ENCODE measurements at places on chromosomes 4 and X.

GRCh38 chr4:123444290-123444731 is 47.7 kb downstream of the SPRY1 start:
- DNase-seq, result no peak

DNA sequence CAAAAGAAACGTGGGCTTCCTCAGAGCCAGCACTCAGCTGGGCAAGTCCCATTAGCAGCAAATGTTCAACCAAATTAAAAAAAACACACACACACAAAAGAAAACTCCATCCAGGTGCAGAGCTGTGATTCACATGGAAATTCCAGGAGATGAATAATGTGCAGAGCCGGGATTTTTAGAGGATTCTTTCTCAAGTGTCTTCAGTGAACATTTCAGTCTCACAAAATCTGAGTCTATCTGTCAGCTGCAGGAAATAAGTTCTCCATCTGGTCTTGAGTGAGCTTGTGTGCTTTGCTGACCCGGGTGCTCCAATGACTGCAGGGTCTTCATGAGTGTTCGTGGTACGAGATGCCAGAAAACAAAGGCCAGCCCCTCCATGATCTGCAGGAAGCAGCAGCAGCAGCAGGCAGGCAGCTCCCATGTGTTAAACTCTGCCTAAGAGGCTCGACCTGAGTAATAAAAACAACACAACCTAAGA is 44.3 kb downstream of the RASGEF1B start:
- DNase-seq, result no peak

DNA sequence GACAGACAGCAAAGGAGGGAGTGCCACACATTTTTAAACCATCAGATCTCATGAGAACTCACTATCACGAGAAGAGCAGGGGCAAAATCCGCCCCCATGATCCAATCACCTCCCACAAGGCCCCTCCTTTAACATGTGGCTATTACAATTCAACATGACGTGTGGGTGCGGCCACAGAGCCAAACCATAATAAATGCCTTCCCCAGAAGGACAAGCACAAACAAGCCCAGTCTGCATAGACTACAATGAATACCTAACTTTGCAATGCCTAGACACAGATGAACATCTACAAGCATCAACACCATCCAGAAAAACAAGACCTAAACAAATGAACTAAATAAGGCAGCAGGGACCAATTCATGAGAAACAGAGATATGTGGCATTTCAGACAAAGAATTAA is 12.3 kb downstream of the ETDA start:
- no peak for DNase-seq

DNA sequence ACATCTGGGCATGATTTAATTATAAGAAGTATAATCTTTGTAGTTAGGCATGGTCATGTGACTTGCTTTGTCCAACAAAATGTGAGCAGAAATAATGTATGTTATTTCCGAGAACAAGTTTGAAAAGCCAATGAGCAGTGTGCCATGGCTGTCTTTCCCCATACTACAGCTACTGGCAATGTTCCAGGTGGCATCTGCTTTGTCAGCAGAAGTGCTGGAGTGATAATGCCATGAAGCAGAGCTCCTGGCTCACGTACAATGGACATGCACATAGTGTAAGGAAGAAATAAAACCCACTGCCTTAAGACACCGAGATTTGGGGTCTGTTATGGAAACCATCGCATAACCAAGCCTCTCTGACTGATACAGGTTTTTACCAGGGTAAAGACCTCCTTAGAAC is 212.6 kb upstream of the RASGEF1B start:
- DNase-seq, result no peak

DNA sequence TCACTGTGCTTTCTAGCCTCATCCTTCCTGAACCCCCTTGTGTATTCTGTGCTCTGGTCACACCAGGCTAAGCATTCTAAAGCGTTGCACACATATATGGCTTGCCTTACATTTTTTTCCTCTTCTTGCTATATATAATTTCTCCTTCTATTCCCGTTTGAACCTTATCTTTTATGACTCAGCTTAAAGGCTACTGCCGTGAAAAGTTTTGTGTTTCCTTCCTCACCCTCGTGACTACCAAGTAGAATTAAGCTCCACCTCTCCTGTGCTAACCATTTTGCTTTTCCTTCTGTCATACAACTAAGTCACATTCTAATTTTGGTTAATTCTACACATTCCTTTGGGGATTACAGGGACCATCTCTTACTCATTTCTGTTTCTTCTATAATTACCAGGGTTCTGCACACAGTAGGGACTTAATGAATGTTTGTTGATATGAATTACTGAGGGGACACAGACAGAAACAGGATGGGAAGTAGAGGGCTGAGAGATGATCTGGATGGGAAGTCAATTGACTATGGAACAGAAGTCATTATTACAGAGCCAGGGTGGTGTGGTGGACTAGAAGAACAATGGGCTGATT is 67.1 kb downstream of the DOCK11 start:
- no peak for DNase-seq

DNA sequence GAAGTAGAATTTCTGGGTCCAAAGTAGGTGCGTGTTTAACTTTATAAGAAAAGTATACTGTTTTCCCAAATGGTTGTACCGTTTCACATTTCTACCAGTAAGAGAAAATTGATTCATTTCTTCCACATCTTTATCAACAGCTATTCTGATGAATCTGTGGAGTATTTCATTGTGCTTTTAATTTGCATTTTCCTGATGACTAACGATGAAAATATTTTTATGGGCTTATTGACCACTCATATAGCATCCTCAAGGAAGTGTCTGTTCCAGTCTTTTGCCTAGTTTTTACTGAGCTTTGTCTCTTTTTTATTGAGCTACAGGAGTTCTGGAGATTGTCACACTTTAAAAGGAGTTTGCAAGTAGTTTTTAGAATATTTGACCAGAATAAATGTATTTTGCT is 92.6 kb downstream of the ASB9 start:
- no peak for DNase-seq

GRCh38 chr4:24403265-24403664 is 181.1 kb downstream of the DHX15 start:
- no peak for DNase-seq

DNA sequence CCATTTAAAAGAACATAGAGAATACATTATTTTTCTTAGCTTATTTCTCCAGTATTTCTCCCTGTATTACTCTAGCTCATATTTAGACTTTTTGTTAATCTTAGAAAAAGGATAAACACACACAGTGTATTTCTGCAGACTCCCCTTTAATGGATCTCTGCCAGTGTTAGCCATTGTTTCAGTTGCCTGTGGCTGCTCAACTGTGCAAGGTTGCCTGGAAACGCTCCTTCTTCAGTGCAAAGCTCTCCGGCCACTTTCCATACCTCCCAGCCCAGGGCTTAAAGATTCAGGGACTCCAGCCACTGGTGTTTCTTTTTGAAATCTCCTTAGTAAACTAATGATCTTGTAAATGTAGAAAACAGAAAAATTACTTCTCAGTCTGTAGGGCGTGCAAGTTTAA is 104.9 kb downstream of the SLIT2 start:
- peak; percentile 81 for DNase-seq

- no peak for DNase-seq
These were observed 114.6 kb downstream of the UBE2K start for GRCh38 chr4:39812500-39812899.

- DNase-seq, result no peak
These were observed 11.0 kb downstream of the FAT1 start for GRCh38 chr4:186712690-186713089.

DNA sequence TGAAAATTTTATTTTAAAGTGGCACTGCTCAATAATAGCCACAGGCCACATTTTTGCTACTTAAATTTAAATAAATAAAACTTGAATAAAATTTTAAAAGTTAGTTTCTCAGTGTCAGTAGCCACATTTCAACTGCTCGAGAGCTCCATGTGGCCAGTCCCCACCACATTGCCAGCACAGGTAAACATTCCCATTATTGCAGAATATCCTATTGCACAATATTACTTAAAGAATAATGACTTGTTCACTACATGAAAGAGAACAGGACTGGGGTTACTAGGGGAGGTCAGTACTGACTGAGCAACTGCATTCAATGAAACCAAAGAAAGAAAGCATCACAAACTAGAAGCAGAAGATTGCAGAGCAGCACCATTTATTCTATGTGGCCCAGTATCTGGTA is 2201.6 kb upstream of the TENM3 start:
- no peak for DNase-seq

- DNase-seq, result no peak
These were observed 59.1 kb downstream of the CHRNA9 start for GRCh38 chr4:40394236-40394635.

DNA sequence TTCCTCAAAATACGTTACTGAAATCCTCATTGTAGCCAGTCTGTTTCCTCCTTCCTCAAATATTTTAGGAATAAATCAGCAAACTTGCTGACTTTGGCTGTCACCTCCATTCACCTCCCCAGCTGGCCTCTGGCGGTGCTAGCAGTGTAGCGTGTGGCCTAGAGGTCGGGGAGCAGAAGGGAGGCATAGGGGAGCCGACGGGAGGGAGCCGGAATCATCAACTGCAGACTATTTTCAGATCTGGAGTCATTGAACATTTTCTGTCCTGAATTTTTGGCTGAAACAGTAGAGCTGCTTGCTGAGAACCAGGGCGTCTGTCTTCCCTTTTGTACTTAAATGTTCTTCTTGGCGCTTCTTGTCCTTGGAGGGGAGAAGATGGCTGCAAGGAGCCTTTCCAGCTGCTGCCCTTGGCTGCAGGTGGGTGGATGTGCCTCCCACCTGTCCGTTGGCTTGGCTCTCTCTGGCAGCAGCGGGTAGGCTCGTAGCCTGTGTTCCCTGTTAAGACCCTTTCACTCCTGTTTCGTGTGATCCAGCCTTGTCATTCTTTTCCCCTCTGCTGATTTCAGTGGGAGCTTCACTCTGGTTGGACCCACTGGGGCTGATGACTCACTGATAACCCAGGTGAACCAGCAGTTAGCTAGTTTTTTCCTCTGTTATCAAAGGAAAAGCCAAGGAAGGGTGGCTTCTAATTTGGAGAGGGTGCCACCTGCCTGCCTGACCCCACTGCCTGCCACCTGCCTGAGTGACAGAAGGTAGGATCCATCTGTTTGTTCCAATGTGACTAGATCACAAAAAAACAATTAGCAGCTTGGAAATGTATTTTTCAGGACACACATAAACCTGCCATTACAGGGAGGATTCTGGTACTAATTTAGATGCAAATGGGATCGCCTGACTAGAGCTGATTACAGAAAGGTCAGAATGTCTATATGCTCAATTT is 135.9 kb downstream of the GATB start:
- DNase-seq, result no peak

Measured in NCI-H774 (cell line).